ENCODE measurements at places on chromosomes 12 and 14.

GRCh38 chr14:42047421-42048055 lies 440.9 kb downstream of the LRFN5 start:
- DNase-seq, result no peak

DNA sequence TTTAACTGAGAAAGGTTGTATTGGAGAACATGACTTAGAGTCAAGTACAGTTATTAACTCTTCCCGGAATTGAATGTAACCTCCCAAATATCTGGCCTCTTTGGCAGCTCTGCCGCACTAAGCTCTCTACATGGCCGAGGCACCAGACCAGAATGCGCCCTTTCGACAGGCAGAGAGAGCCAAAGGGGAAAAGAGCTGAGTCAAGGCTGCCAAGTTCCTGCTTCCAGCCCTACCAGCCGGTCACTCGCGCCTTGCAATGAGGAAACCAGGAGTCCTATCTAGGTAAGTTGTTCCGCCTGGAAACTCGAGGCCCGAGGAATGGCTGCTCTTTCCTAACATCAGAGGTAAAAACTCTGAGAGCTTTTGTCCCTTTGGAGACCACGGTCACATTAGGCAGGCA lies 172.2 kb downstream of the BRMS1L start:
- no peak for DNase-seq

DNA sequence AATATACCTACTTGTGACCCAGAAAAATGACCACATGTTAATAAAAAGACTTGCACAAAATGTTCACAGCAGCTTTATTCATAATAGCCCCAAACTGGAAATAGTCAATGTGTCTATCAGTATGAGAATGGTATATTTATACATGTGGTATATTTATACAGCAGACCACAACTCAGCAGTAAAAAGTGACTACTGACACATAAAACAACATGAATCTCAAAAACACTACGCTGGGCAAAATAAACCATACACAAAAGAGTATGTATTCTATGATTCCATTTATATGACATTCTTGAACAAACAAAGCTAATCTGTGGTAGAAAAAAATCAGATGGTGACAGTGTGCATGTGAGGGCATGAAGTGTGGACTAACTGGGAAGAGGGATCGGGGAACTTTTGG lies 35.1 kb downstream of the ARF6 start:
- DNase-seq, result no peak

GRCh38 chr14:61438860-61439765 lies 117.7 kb downstream of the PRKCH start:
- peak; percentile 79 for DNase-seq

DNA sequence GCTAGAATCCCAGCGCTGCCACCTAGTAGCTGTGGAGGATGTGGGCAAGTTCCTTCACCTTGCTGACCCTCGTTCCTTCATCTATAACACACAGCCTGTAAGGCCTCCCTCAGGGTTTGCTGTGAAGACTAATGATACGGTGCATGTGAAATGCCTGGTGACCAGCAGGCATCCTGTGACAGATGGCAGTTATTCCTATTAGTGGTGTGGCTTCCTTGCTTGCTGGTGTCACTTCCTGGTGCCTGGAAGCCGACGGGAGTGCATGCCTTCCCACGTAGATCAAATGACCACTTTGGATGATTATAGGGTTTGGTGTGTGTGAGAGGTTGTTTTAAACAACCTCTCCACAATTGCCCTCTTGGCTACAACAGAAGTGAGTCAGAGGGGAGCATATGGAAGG lies 894.9 kb downstream of the VRK1 start:
- DNase-seq, result no peak

GRCh38 chr12:131209082-131210070 lies 255.7 kb downstream of the ADGRD1 start:
- no peak for DNase-seq

GRCh38 chr12:109741970-109742703 lies 28.5 kb downstream of the FAM222A start:
- peak; percentile 54 for DNase-seq

GRCh38 chr12:49212572-49212971 lies 23.7 kb upstream of the TUBA1A start:
- peak; percentile 47 for DNase-seq

DNA sequence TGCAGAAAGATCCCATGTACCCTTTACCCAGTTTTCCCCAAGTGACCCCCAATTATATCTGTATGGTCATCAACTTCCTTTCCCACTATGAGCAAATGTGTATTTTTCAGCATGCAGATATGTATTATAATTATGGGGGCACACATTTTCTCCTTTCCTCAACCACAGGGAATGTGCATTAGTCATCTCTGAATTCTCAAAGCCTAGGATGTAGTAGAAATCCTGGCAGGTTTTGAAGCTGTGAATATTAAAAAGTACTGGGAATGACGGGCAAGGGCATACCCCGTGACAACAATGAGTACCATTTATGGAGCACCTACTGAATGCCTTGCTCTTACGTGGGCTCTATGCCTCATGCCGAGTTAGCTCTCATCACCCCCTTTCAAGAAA lies 71.5 kb downstream of the VWF start:
- no peak for DNase-seq

- no peak for DNase-seq
Observed at GRCh38 chr12:2561367-2561766, 233.4 kb upstream of the FKBP4 start.

DNA sequence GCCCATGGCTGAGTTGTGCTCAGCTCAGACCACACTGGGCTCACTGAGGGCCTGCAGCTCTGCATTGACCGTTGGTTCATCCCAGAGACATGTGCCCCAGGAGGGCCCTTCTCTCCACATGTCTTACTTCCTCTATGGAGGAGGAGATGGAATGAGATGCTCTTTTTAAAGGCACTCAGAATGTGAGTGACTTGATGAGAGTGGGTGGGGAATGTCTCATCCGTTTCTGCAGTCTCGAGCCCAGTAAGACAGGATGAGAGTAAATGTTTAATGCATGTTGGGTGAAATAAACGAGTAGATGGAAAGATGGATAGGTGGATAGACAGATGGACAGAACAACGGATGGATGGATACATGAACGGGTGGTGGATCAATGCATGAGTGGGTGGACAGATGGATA lies 68.8 kb upstream of the NOS1 start:
- DNase-seq, result no peak

GRCh38 chr14:74302152-74302628 lies 544 bp downstream of the ABCD4 start:
- DNase-seq, result no peak

DNA sequence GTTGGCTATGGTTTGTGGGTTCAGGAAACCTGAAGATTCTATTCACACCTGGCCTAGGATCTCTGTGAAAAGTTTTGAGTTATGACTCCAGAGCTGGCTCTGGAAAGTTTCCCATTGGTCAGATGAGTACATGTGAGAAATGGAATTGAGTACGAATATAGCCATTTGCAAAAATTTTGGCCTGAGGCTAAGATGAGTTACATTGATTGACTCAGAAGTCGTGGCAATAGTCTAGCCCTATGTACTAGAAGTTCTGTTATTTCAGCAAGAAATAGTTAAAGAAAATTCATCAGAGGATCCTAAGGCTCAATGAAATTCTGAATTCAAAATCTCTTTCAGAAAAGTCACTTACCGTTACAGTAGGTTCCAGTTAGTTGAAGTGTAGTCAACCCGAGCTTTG lies 109.9 kb downstream of the PTCSC3 start:
- DNase-seq, result no peak

- DNase-seq, result no peak
Observed at GRCh38 chr12:62668782-62669181, 202.2 kb downstream of the MON2 start.

- DNase-seq, result no peak
Observed at GRCh38 chr14:72169521-72169920, 237.3 kb downstream of the RGS6 start.

DNA sequence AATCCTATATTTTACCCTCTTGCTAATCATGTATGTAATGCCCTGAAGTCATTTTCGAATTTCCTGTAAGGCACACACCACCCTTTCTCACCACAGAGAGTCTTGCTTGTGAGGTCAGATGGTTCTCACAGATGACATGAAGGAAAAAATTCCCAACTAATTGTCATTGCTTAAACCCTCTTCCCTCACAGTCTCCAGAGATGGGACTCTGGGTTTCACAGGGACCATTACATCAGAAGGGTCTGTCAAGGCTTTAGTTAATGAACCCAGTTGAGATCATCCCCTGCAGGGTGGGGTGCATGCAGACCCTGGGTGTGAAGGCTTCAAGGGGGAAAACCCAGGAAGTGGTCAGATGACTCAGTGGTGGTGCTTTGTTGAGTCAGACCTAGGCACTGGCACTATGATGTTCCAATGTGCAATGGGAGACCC lies 229.6 kb downstream of the BCAT1 start:
- no peak for DNase-seq

Measured in tibial artery (tissue), 4 donors.